Right ventricle myocardium inferior (tissue), 1 donor: ENCODE measurements at places on chromosomes 5 and 9. TPM values are rescaled to one million over a fixed set of nuclear protein-coding genes. Genes with fewer than 3 reads are reported as not detected.

AHRR gene
- 2.1 TPM for total RNA-seq

DEPDC1B gene
- total RNA-seq: 0.22 TPM

IL7R gene
- 0.65 TPM for total RNA-seq

PCDHA13 gene
- total RNA-seq: not detected

NOXA1 gene
- total RNA-seq: 2.2 TPM

SLC6A7 gene
- not detected for total RNA-seq

BTNL3 gene
- not detected for total RNA-seq

MYOT gene
- total RNA-seq: 22.4 TPM

CNTRL gene
- total RNA-seq: 3.3 TPM

FOXD4L5 gene
- total RNA-seq: not detected

NOL6 gene
- total RNA-seq: 13.0 TPM

PCDHB14 gene
- 4.1 TPM for total RNA-seq

PKD2L2 gene
- 0.81 TPM for total RNA-seq

HBEGF gene
- 20.2 TPM for total RNA-seq
